Right renal cortex interstitium (tissue), 3 donors: ENCODE measurements at places on chromosomes 1 and 21.

DNA sequence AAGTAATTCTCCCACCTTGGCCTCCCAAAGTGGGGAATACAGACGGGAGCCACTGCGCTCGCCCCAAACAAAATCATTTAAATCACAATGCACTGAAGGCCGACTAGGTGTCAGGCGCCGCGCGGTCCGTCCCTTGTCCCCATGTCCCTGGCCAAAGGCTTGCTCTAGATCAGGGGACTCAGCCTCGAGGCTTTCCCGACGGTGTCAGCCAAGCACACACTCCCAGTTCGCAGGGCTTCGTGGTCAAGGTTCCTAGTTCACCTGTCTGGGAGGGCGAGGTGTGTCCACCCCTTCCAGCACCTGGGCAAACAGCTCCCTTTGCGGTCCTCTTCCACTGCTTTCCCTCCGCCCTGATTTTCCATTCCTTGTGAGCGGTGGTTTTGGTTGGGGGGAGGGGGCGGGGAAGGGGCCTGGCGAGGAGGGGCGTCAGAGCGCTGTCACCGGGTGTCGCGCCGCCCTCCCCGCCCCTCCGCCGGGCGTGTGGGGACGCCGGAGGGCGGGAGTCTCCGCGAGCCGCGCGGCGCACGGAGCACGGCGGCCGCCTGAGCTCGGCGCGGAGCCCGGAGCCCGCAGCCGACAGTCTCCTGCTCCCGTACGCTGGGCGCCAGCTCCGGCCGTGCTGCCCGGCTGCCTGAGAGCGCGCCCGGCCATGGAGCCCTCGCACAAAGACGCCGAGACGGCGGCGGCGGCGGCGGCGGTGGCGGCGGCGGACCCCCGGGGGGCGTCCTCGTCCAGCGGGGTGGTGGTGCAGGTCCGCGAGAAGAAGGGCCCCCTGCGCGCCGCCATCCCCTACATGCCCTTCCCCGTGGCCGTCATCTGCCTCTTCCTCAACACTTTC lies at the start of gene STUM:
Gene STUM, plus strand, starts transcription at position 509 of the 838 bp plus-strand sequence. Its CDS starts 141 bp downstream, at position 650.
- DNase-seq = no peak

DNA sequence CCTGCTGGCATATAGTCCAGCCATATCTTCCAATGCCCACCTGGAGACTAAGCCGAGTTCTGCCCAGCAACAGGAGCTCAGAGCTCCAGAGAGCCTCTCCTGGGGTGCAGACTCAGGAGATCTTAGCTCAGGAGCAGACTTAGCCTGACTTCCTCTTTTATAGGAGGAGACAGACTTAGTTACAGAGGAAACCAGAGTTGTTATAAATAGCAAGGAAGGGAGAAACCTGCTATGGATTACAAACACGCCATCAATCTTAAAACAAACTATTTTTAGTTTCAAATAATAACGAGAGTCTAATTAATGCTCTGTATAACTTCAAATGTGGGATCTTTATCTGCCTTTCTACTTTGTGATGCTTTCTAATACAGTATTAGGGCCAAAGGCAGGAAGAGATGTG lies 3.3 kb upstream of the KIF21B start:
- DNase-seq = no peak

- no peak for DNase-seq
Measured at GRCh38 chr1:20190256-20191160, 4.2 kb upstream of the PLA2G2C start.

- no peak for DNase-seq
Measured at GRCh38 chr1:230141021-230141648, 74.1 kb downstream of the GALNT2 start.

GRCh38 chr21:32592929-32593502 lies 7.7 kb upstream of the TCP10L start:
- DNase-seq = no peak

DNA sequence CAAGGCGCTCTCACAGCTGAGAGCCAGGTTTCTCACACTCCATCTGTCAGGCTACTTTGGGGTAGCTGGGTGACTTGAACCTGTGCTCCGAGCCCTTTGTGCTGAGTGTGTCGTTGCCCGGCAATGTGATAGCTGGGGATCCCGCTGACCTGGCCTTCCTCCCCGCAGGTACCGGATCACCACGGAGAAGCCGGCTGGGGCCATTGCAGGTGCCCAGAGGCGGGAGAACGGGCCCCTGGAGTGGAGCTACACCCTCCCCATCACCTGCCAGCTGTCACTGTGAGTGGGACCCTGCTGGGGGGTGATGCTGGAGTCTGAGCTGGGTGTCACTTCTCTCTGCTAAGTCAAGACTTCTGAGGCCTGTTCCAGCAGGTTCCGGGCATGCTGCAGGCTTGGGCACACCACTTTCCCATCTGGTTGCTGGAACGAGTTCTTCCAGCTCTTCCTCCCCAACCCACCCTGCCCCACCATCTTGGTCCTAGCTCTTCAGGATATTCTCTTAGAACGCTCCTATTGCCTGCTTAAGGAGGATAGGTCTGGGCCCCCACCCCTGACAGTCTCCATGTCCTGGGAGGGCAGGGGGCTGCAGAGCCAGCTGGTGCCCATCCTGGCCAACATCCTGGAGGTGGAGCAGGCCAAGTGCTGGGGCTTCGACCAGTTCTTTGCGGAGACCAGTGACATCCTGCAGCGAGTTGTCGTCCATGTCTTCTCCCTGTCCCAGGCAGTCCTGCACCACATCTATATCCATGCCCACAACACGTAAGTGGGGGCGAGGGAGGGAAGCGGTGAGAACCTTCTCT lies 7.5 kb downstream of the IKBKE start:
- no peak for DNase-seq

DNA sequence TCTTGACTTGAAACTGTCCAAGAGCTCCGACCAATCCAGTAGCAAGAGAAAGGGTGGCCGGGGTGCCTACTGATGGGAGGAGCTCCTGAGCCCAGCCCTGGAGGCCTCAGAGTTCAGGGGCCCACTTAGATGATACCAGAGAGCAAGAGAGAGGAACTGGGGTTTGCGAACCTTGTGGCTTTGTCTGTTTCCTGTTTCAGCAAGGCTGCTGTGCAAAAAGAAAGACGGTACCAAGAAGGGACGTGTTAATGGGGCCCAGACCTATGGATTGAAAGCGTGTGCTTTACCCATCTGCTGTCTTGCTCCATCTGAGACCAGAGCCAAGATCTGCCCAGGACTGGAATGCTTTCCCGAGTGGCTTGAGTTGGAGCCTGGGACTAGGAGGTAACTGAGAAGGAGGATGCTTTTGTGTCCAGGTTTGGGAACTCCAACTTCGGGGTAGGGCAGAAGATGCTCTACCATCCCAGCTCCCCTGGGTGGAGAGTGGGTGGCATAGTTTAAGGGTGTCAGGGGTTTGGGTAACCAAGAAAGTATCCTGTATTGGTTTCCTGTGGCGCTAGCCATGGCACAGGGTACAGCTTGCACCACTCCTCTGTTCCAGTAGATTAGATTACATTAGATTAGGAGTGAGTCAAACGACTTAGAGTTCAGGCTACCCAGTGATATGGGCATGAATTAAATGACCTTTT lies at the start of gene TRAF3IP3:
Gene TRAF3IP3, plus strand, starts transcription at position 128 of the 689 bp plus-strand sequence. CDS start 3,987 bp downstream, outside the sequence.
- no peak for DNase-seq

GRCh38 chr1:91335603-91336002 lies 69.0 kb downstream of the HFM1 start:
- DNase-seq = no peak

- no peak for DNase-seq
Measured at GRCh38 chr1:39981945-39982344, 27.0 kb downstream of the MFSD2A start.

- no peak for DNase-seq
Measured at GRCh38 chr1:76577525-76578185, 289.6 kb upstream of the ST6GALNAC5 start.

- DNase-seq = no peak
Measured at GRCh38 chr1:12153181-12153785, 13.5 kb upstream of the TNFRSF1B start.

GRCh38 chr1:107264561-107264960 lies 123.7 kb downstream of the NTNG1 start:
- no peak for DNase-seq

DNA sequence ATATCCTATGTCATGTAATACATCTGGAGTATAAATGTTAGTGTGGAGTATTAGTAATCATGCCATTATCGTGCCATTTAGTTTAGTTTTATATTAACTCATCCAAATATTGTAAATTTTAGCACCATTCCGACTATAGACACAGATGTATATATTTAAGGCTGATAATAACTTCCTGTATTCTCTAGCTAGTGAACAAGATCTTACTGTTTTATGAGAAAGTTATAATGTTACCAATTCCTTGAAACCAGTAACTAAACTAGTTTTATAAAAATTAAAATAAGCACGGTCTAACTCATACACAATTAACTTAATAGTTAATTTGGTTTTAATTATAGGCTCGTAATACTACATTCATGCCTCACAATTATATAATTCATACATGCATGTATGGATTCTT lies 808.6 kb downstream of the USP25 start:
- no peak for DNase-seq

DNA sequence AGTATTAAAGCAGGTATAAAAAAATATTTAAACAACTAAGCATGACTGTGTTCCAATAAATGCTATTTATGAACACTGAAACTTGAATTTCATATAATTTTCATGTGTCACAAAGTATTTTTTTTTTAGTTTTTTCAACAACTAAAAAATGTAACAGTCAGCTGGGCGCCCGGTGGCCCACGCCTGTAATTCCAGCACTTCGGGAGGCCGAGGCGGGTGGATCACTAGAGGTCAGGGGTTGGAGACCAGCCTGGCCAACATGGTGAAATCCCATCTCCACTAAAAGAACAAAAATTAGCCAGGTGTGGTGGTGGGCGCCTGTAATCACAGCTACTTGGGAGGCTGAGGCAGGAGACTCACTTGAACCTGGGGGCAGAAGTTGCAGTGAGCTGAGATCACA lies 42.4 kb downstream of the RWDD3 start:
- no peak for DNase-seq

- DNase-seq = no peak
Measured at GRCh38 chr1:189751311-189751710, 726.4 kb downstream of the BRINP3 start.

GRCh38 chr1:94825936-94826335 lies 5.8 kb downstream of the SLC44A3 start:
- no peak for DNase-seq

DNA sequence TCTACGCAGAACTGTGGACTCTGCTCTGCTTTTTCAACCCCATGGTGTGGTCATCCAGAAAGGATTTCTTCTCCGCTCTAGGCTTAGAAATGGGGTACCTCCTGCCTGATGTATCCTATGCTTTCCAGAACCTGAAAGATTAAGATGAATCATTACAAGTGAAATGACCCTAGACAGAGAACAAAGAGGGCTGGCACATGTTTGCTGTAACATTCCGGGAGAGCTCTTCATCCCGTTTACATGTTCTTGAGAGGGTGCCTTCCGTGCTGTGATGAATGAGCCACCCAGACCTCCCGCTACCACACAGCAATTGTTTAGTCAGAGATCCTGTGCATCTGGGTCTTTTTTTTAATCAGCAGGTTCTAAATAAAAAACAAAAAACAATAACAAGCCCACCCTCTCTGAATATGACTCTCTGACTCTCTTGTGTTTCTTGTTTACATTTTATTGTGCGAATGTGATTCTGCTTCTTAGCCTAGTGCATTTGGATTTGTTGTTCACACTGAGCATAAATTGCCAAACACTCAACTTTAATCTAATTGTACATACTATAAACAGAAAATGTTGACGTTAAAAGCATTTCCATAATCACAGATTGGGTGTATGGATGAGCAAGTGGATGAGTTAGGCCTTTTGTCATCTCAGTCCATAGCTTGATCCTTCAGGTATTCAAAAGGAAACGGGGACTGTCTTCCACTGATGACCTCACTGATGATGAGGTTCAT lies 87.1 kb downstream of the GPR88 start:
- DNase-seq = no peak

DNA sequence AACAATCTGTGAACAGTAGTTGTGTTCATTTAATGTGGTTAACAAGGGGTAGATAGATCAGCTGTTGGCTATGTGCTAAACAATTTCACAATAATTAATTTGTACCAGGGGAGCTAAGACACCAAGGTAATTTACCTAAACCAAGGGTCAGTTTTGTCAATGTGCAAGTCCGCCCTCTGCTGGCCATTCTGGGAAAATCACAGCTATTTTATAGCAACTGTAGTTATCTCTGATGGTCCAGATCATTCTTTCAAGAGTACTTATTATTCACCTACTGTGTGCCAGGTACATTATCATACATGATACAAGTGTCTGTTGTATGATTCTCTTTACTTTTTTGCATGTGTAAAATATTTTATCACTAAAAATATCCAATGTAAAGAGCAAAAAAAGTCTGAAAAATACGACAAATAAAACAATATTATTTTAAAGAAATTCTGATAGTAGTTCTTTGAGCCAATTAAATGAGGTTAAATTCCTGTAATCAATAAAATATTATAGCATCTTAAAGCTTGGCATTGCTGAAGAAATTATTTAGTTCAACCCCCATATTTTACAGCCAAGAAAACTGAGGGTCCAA lies 312.3 kb upstream of the FAM78B start:
- DNase-seq = peak; percentile 9

DNA sequence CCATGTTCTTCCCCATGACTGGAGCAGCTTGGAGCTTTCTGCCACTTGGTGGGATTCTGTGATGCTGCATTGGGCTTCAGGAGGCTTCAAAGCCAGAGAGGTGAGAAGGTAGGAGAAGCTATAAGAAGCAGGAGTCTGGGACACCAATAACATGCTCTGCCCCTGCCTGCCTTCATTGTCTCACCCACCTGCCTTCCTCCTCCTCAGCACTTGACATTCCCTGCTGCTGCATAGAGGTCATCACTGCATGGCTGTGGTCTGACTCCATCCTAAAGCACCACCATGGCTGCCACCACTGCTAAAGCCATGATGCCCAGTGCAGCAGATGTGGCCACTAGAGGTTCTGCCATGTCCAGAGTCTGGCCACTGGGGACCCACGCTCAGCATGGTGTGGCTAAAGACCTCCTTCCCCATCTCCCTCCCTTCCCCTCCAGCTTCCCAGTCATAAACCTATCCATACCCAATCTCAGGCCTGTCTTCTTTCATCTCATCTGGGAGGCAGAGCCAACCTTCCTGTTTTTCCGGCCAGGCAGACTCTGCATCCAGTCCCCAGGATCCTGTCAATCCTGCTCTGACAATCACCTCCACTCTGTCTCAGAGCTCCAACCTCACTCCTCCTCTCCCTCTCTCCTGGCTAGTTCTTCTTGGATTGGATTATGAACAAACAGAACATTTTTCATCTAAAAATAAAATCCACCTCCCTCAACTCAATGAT lies 285.1 kb upstream of the POU3F1 start:
- no peak for DNase-seq

DNA sequence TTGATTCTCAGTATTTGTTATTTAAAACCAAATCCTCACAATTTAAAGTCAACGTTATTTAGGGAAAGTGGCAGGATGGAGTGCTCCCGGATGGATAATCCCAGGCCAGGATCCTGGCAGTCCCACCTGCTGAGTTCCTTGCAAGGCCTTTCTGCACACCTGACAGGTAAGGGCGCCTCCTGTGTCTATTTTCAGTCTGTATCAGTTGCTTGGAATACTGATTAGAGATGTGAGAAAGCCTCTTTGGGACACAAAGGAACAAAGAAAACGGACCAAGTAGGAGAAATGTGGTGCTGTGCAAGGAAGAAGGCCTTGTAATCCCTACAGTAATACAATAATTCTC lies 12.2 kb downstream of the STYXL2 start:
- no peak for DNase-seq
